ENCODE measurements at places on chromosomes 16 and 17.
A peak's percentile ranks its signal among the peaks of the same experiment; 100 is the strongest.

DNA sequence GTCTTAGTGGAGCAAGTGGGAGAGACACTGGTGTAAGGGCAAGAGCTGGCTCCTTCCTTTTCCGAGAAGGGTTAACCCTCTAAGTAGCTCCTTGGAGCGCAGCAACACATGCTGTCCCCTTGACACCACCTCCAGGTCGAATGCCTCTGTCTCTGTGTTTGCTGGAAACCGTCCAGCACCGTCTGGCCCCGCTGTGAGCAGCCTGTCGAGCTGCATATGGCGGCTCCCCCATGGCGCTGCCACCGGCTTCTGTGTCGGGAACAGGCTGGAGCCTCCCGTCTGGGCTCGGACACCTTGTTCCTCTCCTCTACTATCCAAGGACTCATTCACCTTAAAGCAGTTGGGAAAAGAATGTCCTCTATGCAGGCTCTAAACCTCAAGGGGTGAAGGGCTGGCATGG is 28.9 kb upstream of the WSCD1 start:
- DNase-seq, result no peak

- no peak for DNase-seq
These were observed 47.8 kb downstream of the MEOX1 start for GRCh38 chr17:43613917-43614316.

GRCh38 chr16:88988980-88989811 is 12.2 kb upstream of the CBFA2T3 start:
- DNase-seq, result no peak

- no peak for DNase-seq
These were observed 125.5 kb upstream of the KCNJ16 start for GRCh38 chr17:69949496-69949895.

- DNase-seq, result no peak
These were observed 31.0 kb upstream of the ARL4D start for GRCh38 chr17:43367737-43368242.

DNA sequence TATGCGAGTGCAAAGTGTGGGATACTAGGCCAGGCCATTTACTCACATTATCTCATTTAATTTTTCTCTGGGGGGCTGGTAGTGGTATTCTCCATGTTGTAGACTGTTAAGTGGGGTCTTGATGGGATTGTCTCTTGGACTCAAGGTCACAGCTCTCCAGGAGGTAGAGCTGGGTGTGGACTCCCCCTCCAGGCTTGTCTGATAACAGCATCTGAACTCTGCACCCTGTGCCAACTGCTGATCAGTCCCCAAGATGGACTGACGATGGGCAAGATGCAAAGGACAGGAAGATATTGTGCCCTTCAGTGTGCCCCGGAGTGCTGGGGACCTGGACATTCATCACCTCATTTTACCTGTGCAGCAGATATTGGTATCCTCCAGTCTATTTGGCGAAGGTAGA is 147.8 kb downstream of the MSI2 start:
- DNase-seq, result no peak

DNA sequence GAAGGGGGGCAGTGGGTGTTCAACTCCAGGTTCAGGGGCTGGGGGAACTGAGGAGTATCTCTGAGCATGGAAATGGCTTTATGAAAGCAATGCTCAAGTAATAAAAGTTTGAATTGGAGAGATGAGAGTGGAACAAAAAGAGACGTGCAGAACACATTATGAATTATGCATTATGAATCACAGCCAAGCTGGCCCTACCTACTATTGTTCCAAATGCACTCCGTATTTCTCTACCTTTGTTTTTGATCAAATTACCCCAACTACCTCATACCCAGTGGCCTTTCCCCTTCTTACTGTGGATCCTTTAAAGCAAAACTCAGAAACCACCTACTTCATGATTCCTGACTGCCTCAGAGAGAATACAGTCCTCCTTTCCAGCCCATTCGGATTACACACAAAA is 38.1 kb downstream of the TEKT3 start:
- DNase-seq, result no peak

DNA sequence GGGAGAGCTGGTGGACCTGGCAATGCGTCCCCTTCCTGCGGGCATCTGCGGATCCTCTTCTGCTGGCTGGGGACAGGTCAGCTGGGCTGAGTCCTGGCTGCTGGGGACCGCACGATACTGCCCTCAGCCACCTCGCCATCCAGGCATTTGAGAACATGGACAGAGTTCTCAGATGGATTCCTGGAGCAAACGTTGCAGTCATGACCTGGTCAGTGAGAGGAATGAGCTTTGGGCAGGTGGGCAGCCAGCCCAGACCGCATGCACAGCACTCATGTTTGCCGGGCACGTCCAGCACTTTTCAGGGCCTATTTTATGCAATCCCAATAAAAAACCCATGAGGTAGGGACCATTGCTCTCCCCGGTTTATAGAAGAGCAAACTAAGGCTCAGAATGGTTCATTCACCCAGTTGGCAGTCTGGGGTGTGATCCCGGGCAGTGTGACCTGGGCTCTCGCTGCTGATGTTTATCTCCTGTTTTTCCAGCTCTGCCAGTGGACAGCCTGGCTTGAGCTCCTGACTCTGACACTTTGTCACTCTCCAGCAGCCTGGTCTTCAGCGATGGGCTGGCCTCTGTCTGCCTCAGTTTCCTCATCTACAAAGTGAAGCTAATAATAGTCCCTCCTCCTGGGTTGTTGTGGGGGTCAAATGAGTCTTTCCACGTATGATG is 294.7 kb downstream of the IRF8 start:
- DNase-seq, result no peak

- no peak for DNase-seq
These were observed 288.0 kb downstream of the MAF start for GRCh38 chr16:79312502-79312901.

DNA sequence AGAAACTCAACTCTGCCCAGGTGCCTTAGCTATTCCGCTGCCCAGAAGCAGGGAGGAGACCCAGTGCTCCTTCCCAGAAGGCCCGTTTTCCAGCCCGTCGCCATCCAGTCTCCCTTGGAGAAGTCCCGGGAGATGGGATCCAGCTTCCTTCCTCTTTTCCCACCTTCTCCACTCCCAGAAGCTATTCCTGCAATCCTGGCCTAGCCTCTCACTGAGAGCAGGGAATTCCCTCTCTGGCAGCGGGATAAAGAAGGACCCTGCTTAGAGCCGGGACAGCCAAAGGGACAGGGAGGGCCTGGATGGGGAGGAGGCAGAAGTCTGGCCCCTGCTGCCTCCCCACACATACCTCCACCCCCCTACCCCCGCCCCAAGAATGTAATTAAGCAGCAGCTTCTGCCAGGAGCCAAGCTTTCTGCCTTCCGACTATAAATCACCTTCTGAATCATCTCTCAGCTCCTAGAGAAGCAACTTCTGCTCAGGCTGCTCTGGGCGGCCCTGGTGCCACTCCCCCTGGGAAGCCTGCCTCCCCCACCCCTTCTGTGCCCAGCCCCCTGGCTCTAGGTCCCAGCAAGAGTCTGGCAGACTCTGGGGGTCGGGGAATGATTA is 6.4 kb downstream of the WNT3 start:
- DNase-seq, result no peak

DNA sequence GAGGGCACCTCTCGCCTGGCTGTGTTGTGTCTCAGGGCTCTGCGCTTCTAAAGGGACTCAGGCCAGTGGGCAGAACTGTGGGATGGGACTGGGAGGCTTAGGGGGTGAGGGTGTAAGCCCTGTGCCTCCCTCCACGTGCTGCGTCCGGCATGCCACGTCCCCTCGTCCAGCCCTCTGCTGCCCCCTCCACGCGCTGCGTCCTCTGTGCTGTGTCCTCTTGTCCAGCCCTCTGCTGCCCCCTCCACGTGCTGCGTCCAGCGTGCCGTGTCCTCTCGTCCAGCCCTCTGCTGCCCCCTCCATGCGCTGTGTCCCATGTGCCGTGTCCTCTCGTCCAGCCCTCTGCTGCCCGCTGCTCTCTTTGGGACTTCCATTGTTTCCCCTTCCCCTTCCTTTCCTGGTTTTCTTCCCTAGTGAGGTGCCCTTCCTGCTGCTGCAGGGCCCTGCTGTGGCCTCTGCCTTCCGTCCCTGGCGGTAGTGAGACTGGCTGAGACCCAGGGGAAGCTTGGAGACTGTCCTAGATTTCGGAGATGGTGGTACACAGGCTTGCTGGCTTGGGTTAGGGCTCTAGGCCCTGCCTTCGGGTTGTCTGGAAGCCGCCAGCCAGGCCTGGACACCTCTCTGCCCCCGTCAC is 6.4 kb upstream of the ZNF750 start:
- no peak for DNase-seq

GRCh38 chr17:80996422-80997305 is 5.0 kb downstream of the CHMP6 start:
- DNase-seq, result no peak

- DNase-seq, result no peak
These were observed 98.6 kb downstream of the CYTH1 start for GRCh38 chr17:78683408-78683961.

DNA sequence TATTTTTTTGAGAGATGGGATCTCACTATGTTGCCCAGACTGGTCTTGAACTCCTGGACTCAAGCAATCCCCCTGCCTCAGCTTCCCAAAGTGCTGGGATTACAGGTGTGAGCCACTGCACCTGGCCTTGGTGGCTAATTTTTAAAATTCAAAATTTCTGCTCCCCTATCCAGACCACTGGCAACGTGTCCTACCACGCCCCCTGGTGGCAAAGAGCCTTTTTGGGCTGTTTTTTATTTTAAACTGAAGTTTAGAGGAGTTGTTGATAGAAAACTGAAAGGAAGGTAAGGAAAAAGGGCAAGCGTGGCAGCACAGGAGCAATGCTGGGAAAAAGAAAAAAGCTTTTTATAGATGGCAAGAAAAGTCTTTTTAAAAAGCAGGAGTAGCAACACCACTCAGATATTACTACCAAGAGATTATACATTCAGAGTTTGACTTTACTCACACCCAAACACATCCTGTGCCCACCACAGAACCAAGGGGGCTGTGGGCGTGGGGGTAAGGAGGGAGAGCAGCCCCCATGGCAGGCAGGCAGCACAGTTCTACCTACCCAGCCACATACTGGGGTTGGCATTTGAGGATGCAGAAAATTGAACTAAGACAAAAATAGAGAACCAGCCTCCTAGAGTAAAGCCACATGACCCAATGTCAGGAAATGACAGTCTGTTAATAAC is 4.2 kb upstream of the MXRA7 start:
- DNase-seq, result peak; percentile 85

DNA sequence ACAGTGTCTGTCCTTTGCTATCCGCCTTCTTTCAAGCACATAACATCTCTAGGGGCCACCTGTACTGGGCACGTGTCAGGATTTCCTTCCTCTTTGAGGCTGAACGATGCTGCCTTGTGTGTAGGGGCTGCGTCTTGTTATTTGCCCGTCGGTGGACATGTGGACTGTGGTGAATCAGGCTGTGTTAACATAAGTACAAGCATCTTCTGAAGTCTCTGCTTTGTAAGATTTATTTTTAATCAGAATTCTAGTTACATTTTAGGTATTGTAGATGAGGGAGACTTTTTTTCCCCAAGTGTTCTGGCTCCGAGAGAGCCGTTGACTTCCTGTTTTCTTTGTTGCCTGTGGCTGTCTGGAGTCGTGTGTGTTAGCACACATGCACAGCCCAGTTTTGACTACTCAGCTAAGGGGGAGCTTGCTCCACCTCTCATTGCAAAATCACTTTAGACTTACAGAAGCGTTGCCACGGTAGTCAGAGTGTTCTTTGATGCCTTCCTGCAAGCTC is 26.1 kb downstream of the SPG7 start:
- peak; percentile 66 for DNase-seq

- DNase-seq, result no peak
These were observed 540 bp upstream of the RPL38 start for GRCh38 chr17:74202938-74203337.

- DNase-seq, result peak; percentile 46
These were observed 725 bp upstream of the SPHK1 start for GRCh38 chr17:76383546-76384221.

DNA sequence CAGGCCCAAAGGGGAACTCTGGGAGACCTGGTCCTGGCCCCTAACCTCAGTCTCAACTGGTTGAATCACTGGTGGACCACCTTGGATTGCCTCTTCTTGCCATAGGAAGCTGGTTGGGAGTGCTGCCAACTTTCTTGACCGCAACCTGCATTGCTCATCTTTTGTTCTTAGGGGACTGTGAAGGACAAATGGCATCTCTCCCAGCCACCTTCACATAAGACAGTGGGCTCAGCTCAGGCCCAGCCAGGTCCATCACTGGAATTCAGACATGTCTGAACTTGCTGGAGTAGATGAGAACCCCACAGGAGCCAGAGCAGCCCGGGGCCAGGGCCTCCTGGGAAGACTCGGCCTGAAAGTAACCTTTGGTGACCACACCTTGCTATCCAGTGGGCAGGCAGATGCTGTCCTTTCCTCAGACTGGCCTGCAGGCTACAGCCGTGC is 18.8 kb downstream of the ADORA2B start:
- DNase-seq, result no peak

DNA sequence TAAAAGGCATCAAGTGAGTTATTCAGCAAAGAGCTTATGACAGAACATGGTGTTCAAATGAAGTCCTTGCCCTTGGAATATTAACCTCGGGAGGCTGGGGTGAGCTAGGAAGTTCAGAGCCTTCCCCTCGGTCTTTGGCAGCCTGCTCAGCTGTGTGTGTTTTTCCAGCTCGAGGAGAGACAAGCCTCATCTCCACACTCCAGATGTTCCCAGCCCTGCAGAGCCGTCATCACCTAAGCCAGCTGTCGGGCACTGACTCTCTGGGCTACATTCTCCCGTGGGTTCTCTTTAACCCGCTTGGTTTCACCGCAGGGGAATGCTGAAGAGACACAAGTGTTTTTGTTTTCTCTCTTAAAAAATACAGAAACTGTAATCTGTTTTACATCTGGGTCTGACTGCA is 47.1 kb downstream of the IRX3 start:
- no peak for DNase-seq

DNA sequence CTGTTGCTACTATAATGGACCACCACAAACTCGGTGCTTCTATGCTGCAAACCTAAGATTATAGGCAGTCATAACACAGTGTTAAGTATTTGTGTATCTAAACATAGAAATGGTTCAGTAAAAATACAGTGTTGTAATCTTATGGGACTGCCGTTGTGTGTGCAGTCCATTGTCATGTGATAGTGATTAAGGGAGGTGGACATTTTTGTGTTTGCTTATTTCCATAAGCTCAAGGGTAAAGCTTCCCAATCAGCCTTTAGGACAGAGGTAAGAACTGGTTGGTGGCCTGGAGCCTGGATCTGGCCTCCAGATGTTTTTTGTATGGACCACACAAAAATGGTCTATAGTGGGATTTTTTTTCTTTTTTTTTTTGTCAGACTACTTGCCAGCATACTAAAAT is 29.9 kb downstream of the WWOX start:
- DNase-seq, result no peak

DNA sequence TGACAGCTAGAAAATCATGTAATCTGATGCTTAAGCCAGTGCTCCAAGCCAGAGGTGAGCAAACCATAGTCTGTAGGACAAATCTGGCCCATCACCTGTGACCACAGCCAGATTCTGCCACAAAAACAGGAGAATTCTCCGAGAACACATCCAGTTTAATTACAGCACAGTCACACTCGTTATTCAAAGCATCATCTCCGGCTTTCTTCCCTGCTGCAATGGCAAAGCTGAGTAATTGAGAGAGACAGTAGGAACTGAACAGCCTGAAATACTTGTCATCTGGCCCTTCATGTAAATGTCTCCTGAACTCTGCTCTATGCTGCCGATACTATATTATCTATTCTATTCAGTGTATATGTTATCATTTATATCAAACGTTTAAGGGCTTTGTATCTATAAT is 121.4 kb upstream of the FOXF1 start:
- DNase-seq, result no peak
